ENCODE measurements at places on chromosomes 1 and 21.

- no peak for DNase-seq
Observed at GRCh38 chr1:228226141-228226874, 18.5 kb downstream of the OBSCN start.

DNA sequence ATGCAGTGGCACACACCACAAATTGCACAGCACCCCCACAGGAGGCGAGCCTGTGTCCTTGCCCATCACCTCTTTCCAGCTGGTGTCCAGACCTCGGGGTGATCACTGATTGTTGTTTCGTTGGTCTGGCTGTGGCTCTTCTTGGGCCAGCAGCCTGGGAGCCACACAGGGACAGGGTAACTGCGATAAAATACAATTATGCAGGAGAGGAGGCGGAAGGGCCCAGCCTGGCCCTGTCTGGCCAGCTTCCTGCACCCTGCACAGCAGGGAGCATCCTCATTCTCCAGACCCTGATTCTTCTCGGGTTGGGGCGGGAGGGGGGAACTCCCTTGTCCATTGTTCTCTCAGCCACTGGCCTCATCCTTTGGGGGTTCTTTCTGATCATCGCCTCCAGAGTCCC, 83.6 kb downstream of the ADARB1 start:
- no peak for DNase-seq

GRCh38 chr1:32870615-32871363, at the start of gene FNDC5:
FNDC5 (minus strand) TSS chr1:32870912.
- DNase-seq = no peak

DNA sequence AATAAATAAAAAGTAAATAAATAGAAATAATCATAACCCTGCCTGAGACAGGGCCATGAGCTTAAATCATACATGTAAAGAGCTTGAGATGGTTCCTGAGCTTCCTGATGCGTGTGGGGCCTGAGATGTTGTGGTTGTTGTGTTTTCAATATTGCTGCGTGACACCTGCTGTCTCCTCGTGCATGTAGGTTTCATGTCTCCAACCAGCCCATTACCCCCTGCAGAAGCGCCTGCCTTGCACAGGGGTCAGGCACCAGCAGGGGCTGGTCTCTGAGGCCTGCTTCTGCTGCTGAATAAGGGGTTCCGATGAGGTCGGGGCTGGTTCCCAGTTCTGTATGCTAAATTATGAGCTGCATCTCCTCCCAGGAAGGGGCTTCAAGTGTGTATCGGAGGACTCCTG, 15.9 kb downstream of the UMODL1 start:
- DNase-seq = no peak

DNA sequence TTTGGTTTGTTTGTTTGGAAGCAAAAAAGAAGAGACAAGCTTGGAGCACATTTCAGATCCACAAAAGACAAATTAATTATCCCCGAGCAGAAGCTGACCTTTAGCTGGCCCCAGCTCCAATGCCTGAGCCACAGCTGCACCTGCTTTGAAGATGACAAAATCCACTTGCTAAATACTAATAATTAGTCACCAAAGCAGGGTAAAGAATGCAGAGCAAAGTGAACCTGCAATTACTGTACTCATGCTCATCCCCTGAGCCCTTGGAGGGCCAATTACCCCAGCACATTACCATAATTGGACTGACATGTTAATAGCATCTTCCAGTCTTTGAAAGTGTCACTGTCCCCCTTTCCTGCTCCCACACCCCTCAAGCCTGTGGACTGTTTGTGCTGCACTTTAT, 38.2 kb upstream of the KCND3 start:
- no peak for DNase-seq

GRCh38 chr1:55418208-55419000, 203.2 kb upstream of the USP24 start:
- no peak for DNase-seq

DNA sequence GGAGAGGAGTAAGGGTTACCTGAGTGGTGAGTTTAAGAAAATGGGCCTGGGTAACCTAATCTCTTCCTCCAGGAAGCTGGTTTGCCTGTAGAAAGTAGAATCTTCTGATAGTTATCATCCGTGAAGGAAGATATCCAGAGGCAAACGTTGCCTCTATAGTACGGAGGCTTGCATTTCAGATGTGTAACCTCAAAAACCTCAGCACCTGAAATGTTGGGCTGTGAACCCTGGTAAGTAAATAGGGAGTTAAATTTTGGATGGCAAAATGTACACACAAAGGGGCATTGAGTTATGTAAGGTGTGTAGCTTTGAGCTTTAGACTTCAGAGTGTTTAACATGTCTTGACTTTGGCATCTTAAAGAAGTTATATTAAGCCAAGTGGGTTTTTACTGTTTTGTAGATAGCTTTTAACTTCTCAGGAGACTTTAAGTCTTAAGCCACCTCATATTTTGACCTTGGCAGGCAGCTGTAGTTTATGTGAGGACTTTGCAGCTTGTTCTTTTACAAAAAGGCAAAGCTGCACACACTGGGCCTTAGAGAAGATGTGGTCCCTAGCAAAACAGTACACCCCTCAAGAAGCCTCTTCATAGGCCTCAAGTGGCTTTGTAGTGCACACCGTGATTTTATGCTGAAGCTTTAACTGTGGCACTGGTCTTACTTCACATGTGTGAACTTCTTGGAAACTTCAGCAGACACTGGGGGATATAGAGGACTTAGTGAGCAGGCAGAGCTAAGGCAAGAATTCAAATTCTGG, 83.4 kb downstream of the SNRPE start:
- no peak for DNase-seq

Measured in GM12864 (cell line).